ENCODE measurements at places on chromosomes 1 and 21.

DNA sequence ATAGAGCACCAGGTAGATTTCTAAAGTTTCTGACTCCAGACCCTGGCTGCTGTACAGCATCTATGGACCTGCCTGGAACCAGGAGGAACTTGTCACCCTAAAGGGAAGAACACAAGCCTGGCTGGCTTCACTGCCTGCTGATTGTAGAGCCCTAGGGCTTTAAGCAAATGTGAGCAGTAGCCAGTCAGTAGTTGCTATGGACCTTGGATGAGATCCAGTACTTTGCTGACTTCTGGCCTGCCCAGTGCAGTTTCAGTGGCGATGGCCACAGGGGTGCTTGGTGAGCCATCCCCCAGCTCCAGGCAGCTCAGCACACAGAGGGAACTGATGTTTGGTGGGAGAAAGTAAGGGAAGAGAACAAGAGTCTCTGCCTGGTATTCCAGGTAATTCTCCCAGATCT, 68.4 kb downstream of the ATP6V1G3 start:
- DNase-seq, result no peak

GRCh38 chr1:21541835-21542234, 32.6 kb downstream of the ALPL start:
- DNase-seq, result no peak

- DNase-seq, result no peak
Observed at GRCh38 chr1:24416666-24417391, 1.2 kb downstream of the NIPAL3 start.

DNA sequence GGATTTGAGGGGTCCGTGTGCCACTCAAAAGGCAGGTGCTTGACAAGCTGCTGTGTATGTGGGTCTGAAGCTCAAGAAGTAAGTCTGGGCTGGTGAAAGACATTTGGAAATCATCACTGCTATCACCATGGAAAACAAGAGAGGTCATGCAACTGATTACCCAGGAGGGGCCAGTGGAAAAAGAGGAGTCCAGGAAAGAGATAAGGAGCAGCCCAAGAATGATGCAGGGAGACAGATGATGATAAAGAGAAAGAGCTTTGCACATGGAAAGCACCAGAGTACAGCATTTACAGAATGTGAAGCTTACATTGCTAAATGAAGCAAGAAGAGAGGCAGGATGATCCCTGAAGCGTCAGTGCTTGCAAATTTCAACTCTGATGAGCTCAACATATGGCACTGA, 203.2 kb downstream of the SETD4 start:
- no peak for DNase-seq

DNA sequence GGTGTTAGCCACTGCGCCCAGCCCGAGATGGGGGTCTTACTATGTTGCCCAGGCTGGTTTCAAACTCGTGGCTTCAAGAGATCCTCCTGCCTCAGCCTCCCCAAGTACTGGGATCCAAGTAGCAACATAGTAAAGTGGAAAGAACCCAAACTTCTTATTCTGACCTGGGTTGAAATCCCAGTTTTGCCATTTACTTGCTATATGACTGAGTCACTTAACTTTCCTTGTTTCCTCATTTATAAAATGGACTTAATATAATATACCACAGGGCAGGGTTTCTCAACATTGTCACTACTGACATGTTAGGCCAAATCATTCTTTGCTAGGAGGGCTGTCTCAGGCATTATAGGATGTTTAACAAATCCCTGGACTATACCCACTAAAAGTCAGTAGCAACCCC, 6.7 kb downstream of the PFDN2 start:
- DNase-seq, result no peak

- no peak for DNase-seq
Observed at GRCh38 chr1:20359451-20360330, 69.0 kb downstream of the VWA5B1 start.

DNA sequence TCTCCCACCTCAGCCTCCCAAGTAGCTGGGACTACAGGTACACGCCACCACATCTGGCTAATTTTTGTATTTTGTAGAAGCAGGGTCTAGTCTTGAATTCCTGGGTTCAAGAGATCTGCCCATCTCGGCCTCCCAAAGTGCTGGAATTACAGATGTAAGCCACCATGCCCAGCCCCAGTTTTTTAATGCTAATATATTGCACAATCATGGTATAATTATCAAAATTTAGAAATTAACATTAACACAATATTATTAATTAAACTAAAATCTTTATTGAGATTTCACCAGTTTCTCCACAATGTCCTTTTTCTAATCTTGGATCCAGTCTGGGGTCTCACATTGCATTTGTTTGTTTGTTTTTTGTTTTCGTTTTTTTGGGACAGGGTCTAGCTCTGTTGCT, 21.9 kb upstream of the GPX7 start:
- no peak for DNase-seq

DNA sequence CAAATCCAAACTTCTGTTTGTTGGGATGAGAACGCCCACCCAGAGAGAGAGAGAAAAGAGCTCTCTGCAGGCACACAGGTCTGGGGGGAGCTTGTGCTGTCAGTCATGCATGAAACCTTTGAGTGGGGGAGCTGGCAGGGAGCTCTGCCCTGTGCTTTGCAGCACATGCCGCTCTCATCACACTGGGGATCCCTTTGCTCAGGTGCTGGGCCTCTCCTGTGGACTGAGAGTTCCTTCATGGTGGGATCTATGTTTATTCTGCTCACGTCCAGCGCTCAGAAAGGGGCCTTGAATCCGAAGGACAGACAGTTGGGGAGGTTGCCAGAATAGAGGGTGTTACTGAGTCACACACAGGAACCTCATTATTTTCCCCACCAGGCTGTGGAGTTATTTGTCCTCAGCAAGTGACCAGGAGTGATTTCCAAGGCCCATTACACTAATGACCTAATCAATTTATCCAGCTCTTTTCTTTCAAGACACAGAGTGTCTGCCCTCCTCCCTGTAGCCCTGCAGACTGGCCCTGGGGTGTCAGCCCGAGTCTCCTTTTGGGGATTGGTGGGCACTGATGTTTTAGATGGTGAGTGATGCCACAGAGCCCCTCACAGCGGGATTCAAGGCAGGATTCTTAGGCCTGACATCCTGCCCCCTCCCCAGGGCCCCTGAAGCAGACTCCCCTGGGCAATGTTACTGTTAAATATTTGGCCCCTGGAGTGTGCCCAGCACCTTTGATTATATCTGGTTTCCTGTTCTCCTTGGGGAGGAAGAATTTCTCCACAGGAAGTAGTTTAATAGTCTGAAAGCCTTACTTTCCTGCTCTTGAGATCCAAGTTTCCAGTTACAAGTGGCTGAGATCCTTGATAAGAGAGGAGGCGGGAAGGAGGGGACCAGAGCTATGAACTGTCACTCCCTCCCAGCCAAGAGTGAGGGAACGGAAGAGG, 22.3 kb downstream of the MYBPH start:
- DNase-seq, result no peak

- DNase-seq, result no peak
Observed at GRCh38 chr1:52727114-52727586, 897 bp downstream of the ZYG11B start.

- no peak for DNase-seq
Observed at GRCh38 chr1:27255136-27255535, 20.7 kb downstream of the WDTC1 start.

GRCh38 chr1:150162582-150162861, 12.8 kb downstream of the PLEKHO1 start:
- DNase-seq, result no peak

DNA sequence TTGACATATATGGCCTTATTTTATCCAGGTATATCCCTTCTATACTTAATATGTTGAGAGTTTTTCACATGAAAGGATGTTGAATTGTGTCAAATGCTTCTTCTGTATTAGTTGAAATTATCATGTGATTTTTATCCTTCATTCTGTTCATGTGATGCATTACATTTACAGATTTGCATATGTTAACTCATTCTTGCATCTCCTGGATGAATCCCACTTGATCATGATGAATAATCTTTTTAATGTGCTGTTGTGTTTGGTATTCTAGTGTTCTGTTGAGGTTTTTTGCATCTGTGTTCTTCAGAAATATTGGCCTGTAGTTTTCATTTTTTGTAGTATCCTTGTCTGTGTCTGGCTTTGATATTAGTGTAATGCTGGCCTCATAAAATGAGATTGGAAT, 138.3 kb upstream of the GPR52 start:
- DNase-seq, result no peak

GRCh38 chr21:28356422-28356821, 636.3 kb downstream of the LTN1 start:
- no peak for DNase-seq

GRCh38 chr1:160402001-160402795, 1.8 kb downstream of the VANGL2 start:
- no peak for DNase-seq

DNA sequence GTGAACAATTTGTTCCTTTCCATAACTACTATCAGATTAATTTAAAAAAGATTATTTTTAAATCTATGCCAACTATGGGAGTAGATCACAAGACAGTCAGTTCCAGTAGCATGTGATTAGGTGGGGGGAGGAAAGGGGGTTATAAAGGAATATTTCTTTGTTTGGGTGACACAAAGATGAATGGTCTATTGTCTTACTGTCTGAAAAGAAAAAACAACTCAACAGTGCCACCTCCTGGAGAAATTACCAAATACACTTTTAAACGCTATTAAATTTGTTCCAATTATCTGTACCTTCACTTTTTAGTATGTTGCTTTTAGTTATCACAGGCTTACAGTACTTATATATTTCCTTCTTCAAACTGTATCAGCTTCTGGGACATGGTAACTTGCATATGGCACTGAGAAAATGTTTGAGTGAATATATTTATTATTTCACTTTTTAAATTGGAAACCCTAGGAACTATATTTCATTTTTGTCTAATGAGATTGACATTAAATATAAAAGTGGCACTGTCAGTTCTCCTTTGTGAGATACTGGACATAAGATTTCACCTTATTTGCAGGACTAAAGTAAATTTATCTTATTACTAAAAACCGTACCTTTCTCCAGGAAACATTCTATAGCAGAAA, 1.7 kb upstream of the SORT1 start:
- peak; percentile 54 for DNase-seq

GRCh38 chr1:237279629-237280028, 237.6 kb downstream of the RYR2 start:
- DNase-seq, result no peak

GRCh38 chr21:17089091-17089491, 423.8 kb upstream of the CXADR start:
- DNase-seq, result no peak

GRCh38 chr1:205991237-205991636, 12.0 kb downstream of the RAB7B start:
- DNase-seq, result no peak

DNA sequence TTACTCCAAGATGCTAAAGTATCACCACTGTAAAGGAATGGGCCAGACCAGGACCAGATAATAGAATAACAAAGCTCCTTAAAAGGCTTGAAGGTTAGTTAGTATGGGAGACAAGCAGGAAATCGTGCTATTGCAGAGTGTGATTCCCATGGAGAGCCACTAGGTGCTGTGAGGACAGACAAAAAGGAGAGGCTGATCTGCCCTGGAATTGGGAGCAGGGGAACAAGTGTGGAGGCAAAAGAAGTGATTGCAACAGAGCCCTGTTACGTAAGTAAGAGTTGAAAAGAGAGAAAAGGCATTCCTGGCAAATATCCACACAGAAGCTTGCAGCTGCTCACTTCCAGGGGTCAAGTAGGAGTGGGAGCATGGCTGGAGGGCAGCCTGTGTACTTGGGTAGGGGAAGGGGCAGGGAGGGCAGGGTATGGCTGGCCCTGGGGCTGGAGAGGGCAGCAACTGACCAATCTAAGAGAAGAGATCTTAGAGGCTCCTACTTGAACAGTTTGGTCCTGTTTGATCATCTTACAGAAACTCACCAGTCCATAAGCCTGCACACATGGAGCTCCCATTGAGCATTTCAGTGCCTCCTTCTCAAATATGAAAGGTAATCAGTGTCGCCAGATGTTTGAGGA, 207.7 kb upstream of the GJB5 start:
- DNase-seq, result no peak

GRCh38 chr1:54854381-54855020, 32.5 kb downstream of the DHCR24 start:
- no peak for DNase-seq

All from NCI-H460 (cell line).